ENCODE measurements at places on chromosomes 13 and 19.

GRCh38 chr19:11356676-11357550 lies 1.7 kb downstream of the PLPPR2 start:
- DNase-seq, result no peak

GRCh38 chr13:35557475-35557874 lies 81.0 kb upstream of the MAB21L1 start:
- DNase-seq, result no peak

- no peak for DNase-seq
Observed at GRCh38 chr13:74450964-74451363, 316.8 kb upstream of the KLF12 start.

DNA sequence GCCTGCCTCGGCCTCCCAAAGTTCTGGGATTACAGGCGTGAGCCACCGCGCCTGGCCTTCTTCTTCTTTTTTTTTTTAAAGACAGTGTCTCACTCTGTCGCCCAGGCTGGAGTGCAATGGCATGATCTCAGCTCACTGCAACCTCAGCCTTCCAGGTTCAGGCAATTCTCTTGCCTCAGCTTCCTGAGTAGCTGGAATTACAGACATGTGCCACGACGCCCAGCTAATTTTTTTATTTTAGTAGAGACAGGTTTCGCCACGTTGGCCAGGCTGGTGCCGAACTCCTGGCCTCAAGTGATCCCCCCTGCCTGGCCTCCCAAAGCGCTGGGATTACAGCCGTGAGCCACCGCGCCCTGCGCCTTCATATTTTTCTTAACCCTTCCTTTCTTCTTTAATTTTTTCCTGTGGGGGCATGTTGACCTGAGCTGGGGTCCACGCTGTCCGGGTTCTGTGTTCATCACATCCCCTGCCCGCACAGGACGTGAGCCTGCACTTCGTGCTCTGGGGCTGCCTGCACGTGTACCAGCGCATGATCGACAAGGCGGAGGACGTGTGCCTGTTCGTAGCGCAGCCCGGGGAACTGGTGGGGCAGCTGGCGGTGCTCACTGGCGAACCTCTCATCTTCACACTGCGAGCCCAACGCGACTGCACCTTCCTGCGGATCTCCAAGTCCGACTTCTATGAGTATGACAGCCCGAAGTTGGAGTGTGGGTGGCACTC lies 14.1 kb downstream of the PNPLA6 start:
- DNase-seq, result no peak

DNA sequence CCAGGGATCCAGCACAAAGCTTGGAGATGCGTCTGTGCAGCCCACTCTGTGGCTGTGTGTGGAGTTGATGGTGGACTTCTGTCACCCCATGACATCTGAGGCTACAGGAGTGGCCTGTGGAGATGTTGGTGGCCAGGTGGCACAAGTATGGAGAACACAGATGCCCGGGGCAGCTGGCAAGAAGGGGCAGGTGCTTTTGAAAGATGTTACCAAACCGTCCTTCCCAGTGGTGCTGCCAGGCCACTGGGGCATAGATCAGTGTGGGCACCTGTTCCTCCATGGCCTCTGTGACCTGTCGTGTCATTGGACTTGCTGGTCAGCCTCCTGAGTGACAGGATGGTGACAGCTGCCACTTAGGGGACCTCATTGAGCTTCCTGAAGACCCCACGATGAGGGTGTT lies 36.2 kb downstream of the KDM4B start:
- no peak for DNase-seq

DNA sequence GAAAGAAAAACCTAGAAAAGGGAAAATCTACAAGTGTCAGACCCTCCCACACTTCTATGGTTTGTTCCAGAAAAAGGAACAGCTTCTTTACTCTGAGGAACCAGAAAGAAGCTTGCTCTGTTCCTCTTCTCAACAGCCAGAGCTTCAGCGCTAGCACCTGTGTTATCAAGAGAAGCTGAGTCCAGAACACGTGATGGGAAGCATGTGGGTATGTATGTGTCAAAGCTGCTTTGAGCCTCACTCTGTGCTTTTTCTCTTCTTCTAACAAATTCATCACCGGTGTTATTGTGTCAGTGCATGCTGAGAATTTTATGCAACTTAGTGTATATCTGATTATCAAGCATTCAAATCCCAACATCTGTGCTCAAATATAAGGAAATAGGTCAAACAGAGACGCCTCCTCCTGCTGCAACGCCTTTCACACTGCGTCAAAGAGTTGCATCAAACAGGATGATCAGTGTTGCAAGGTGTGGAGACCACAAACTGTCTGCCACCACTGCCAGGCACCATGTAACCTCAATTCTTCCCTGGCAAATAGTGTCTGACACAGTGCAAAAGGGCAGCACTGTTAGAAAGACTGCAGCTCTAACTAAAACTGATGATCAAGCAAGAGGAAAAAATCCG lies 83.9 kb downstream of the LRRC63 start:
- peak; percentile 29 for DNase-seq

DNA sequence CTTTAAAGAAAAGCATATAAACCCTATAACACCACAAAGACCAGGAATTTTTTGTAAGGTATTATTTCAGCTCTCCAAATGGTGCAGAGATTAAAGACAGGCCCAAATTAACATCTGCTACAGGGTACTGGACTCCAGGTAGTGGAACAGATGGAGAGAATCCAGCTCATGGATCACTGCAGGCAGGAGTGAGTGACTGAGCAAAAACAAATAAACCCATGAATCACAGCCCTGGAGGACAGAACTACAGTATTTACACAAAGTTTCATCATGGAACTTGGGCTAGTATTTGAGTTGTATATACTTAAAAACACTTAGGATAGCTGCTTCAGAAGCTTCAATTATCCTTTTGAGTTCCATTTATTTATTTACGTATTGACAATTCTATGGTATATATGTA lies 132.8 kb upstream of the SPRY2 start:
- DNase-seq, result no peak

DNA sequence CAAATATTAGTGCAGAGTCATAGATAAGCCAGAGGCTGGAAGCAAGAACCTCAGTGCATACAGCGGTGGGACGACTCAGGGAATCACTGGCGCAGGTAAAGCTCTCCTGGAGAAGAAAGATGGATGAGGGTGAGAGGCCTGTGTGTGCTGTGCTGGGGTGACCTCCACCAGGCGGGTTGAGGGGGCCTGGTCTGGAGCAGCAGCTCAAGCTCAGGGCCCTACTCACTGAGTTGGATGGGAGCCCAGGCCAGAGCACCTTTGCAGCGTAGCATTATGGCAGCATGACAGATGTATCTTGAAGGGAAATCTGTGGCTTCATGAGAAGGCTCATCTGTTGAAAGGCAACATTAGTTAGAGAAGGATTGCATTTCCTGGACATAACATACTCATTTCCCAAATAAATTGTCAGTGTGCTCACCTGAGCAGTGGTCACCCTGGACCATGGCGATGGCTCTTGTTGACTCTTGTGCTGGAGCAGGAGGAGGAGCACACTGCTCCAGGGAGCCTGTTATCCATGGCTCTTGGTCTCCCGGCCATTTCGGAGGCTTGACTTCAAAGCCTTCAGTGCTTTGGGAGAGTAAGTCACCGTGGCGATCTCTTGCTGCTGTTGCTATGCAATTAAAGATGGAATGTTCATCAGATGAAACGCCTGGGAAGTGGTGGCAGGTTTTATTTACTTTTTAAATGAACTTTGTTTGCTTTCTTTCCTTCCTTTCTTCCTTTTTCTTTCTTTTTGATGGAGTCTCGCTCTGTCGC lies 25.0 kb downstream of the HNRNPM start:
- DNase-seq, result no peak

DNA sequence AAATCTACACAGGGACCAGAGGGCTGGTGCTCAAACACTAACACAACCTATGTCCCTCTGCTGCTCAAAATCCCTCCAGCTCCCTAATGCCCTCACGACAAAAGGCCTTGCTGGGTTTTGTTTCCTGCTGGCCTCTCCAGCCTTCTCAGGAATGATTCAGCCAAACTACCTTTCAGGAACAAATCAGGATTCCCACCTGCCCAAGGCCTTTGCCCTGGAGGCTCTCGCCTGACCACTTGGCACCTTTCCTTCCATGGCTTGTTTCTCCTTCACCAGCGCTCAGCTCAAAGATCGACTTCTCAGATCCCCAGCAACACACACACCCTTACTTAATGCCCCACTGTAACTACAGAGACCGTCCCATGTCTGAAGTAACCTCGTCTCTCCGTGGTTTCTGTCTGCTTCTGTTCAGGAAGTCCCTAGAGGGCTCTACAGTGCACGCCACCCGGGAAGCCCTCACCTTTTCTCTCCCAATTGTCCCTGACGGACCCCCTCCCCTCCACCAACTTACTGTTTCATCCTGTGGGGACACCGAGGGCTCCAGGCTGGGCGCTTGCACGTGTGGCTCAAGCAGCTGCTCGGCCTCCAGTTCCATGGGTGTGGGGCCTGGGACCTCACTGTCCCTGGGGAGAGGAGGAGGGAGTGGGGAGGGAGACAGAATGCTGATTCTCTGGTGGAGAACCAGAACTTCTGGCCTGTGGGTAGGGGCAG lies 3.2 kb upstream of the SIX5 start:
- DNase-seq, result no peak

DNA sequence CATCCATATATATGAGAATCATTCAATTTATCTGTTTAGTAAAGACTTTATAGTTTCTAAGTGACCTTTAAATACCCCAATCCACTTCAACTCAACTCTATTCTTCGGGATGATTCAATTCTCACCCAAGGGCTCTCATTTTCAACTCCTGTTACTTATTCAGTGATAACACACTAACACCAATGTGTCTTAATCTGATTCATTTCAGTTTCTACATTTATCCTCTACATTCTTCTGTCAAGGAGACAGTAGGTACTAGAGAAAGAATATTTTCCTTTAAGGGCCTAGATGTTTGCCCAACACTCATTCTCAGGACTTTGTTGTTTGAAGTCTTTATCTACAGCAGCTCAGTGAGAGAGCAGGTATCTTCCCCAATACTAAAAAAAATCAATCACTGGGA lies 7.1 kb downstream of the ARGLU1 start:
- no peak for DNase-seq

- DNase-seq, result no peak
Observed at GRCh38 chr13:30907121-30907861, 1.2 kb downstream of the MEDAG start.

- DNase-seq, result no peak
Observed at GRCh38 chr19:20325151-20325550, 158.1 kb downstream of the ZNF486 start.

- DNase-seq, result no peak
Observed at GRCh38 chr19:35249848-35250711, 1.3 kb downstream of the LSR start.

GRCh38 chr13:99159331-99160061 lies 41.2 kb upstream of the UBAC2 start:
- DNase-seq, result no peak

GRCh38 chr13:110499621-110500281 lies 61.8 kb downstream of the RAB20 start:
- no peak for DNase-seq

DNA sequence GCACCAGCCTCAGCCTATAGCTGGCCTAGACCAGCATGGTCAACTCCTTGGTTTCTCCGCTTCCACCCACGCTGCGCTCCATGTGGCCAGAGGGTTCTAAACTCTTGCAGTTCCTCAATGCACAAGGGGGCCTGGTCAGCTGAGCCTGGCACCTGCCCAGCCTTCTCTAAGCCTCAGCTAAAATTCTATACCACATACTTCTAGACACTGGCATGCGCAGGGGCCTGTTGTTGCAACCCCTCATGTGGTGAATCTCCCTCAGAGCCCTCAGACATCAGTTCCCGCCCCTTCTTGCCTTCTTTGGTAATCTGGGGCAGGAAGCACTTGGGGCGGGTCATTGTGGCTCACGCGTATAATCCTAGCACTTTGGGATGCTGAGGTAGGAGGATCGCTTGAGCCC lies 19.7 kb upstream of the LDLR start:
- DNase-seq, result no peak

DNA sequence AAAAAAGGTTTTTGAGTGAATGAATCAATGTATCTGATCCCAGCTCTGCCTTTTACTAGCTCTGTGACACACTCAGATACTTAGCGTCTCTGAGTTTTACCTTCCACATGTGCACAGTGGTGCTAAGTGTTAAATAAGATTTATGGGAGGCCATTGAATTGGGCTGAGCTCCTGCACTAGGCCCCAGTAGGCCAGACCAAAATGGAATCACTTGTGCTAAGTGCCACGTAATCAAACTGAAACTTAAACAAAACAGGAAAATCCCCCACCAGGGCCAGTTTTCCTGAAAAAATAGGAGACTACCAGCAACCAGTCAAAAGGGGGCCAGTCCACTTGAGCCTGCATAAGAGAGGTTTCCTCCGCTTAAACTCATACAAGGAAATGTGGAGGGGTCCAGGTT lies 40.9 kb downstream of the GJA3 start:
- DNase-seq, result no peak

DNA sequence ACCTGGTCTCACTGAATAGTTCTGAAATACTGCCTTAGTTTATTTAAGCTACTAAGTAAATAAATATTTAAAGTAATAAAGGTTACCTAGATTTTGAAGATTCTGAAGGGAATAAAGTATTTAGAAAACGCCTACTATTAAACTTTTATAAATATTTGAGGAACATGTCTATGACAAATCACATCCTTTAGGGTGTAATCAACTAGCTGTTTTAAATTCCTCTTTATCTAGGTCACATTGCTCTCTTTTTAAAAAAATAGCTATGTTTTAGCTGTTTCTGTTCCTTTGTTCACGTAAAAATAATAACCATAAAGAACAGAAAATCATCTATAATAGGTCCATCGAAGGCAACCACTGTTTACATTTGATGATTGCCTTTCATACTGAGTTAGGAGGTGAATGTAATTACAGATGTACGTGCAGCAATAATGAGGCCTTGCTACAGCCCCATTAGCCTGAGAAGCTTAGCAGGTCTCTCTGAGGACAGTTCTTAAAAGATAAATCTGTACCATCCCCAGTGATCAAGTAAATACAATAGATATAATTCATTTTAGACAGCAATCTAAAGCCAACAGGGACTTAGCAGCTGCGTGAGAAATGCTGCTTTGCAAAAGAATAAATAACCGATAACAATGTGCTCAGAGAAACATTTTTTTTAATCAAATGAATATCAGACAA lies 449.5 kb downstream of the LIG4 start:
- no peak for DNase-seq

DNA sequence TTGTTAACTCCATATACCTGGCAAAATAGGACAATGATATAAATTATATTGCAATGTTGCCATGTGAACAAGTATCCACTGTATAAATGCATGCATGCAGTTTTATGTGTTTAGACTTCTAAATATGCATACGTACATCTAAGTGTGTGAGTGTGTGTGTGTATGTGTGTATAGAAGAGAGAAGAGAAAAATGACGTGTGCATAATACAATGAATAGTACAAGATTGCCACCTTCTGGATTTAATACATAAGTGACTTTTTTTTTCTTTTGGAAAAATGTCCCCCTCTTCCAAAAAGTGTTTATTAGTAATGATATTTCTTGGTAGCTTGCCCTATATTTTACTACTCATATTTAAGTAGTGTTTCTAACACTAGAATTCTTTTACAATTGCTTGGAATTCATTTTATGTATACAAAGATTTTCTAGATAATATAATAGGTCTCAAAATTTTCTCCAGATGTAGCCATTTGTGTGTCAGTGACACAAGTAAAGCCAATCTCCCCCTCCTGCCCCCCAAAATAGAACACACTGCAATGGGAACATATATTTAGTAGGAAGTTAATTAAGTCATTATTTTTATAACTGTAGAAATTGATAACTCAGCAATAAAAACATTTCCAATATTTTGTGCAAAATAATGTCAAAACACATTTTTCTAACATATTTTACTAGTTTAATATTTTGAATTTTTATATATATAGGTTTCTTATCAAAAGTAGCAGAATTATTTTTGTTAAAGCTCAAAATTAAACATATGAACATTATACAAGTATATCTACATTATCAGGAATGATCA lies 783.3 kb upstream of the ATXN8OS start:
- no peak for DNase-seq
